ENCODE measurements at places on chromosomes 13 and 19.

- DNase-seq = no peak
Observed at GRCh38 chr19:28026636-28027035, 1186.3 kb downstream of the UQCRFS1 start.

GRCh38 chr13:98214707-98215106, 37.6 kb upstream of the RNF113B start:
- DNase-seq = no peak

GRCh38 chr13:100039740-100040139, 49.2 kb upstream of the PCCA start:
- DNase-seq = no peak

DNA sequence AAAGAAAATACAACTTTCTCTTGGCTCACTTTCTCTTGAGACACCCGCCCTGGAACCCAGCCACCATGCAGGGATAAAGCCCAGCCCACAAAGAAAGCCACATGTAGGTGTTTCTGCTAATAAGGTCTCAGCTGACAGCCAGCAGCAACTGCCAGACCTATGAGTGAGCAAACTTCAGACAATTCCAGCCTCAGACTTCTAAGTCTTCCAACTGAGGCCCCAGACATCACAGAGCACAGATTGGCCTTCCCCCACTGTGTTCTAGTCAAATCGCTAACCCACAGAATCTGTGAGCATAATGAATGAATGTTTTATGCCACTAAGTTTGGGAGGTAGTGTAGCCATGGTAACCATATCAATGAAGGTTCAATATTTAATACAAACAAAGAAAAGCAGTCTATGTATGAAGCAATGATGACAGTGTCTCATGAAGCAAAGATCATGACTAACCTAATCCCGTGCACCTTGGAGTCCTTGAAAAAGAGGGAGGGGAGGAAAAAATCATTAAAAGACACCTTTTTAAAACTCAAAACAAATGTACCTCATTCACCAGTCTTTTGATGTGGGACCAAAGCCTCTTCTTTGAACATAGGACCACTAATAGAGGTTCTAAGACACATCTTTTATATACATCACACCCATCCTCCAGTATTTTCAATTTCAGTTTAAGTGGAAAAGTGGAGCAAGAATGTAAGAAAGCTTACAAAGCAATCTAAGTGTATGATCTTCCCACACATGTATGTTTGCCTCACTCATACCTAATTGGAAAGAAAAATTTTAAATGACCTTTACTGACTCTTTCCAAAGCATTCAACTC, 6.2 kb downstream of the MRPS31 start:
- no peak for DNase-seq

DNA sequence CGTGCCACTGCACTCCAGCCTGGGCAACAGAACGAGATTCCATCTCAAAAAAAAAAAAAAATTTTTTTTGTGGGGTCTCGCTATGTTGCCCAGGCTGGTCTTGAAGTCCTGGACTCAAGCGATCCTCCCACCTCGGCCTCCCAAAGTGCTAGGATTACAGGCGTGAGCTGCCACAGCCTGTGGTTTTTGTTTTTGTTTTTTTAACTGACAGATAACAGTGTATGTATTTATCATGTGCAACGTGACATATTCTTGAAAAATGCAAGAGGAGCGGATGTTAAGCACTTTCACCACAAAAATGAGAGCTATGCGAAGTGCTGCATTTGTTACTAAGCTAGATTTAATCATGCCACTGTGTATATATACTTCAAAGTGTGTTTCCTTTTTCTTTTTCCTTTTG, 49.0 kb downstream of the ARHGEF18 start:
- DNase-seq = no peak

All from NCI-H187 (cell line).